ENCODE measurements at places on chromosomes 12 and 14. TPM values are rescaled to one million over a fixed set of nuclear protein-coding genes. Genes with fewer than 3 reads are reported as not detected.

GRCh38 chr12:30874455-30875321 lies 51.9 kb upstream of the TSPAN11 start:
- no peak for DNase-seq

DNA sequence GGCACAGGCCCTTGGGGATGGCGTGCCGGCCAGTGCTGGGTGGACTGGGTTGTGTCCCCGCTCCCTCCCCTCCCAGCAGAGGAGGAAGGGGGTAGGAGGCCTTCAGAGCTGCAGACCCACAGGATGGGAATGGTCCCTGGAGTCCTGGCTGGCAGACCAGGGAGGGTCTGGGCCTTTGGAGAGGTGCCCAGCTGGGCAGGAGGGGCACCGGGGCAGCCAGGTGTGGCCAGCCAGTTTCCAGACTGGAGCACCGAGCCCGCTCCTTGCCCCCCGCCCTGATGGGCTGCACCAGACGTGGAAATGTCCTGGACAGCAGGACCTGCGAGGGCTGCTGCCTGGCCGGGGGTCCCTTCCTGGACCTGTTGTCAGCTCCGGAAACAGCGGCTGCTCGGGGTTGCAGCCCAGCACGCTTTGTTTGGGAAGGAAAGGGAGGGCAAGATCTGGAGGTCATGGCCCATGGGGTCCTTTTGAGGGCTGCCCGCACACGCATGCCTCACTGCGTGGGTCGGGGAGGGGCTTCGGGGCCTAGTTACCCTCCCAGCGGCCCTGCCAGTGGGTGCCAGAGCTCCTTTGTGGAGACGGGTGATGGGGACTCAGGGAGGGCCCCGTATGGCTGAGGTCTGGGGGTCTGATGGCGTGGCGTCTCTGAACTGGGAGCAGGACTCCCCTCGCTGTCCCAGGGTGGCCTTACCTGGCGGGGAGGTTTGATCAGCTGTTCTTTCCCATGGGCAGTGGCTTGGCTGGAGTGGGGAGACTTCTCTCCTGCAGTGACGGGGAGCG lies 9.1 kb downstream of the KIF26A start:
- peak; percentile 21 for DNase-seq

- no peak for DNase-seq
Measured at GRCh38 chr12:92389466-92389865, 243.8 kb upstream of the BTG1 start.

DNA sequence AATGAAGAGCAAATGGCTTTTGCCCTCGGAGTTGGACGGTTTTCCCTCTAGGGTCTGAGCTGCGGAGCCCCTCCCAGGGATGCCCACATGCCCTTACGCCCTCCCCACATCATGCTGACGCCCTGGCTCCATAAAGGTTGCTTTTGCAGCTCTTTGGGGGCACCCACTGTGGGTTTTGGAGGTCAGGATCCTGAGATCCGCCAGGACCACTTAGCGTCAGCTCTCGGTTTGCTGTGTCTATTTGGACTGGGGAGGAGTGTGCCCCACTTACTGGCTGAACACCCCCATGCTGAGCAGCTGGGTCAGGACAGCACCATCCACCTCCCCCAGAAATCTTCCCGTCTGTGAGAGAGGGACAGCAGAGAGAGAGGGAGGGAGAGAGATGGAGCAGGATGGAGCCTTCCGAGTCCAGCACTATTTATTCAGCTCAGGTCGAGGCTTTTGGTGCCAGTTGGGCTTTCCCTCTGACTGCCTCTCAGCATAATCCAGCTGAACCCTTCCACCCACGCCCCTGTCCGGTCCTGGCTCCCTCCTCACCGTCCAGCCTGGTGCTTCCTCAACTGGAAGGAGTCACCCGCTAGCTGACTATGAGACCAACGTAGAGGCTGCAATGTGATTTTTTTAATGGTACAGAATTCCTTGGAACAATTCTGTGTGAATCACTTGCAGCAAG lies 18.9 kb upstream of the LRTM2 start:
- peak; percentile 20 for DNase-seq

DNA sequence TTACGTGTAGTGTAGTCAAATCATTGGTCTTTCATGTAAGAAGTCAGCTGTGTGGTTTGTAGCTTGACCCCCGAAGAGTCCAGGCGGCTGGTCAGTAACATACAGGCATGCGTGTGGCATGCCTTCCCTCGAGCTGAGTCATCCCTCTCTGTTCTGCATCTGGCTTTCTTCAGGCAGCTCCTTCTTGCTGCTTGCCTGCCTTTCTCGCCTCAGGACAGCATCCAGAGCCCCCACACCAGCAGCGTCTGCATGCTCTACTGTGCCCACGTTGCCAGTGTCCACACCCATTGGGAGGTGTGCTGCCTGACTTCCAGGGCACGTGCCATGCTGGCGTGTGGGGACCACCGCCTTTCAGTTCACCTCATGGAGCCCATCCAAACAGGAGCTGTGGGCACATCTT lies 96.8 kb downstream of the EP400 start:
- DNase-seq, result no peak

Gene NFATC4
- total RNA-seq, result 16.2 TPM

Gene BHLHE41
- total RNA-seq, result 9.2 TPM

Gene MUCL1
- total RNA-seq, result not detected

Measured in heart left ventricle (tissue), 16 donors.